ENCODE measurements at places on chromosomes 3 and 15.

- DNase-seq: peak; percentile 70
Measured at GRCh38 chr3:191774485-191774884, 313.5 kb downstream of the PYDC2 start.

DNA sequence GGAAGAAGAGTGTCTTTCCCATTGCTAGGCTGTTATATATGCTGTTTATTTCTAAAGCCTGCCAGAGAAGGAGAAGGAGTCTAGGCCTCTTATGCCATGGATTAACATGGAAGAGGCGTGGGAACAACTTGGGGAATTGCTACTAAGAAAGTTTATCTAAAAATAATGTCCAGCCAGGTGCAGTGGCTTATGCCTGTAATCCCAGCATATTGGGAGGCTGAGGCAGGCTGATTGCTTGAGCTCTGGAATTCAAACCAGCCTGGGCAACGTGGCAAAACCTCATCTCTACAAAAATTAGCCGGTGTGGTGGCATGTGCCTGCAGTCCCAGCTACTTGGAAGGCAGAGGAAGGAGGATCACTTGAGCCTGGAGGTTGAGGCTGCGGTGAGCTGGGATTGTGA is 51.7 kb upstream of the ARPP19 start:
- DNase-seq: no peak

DNA sequence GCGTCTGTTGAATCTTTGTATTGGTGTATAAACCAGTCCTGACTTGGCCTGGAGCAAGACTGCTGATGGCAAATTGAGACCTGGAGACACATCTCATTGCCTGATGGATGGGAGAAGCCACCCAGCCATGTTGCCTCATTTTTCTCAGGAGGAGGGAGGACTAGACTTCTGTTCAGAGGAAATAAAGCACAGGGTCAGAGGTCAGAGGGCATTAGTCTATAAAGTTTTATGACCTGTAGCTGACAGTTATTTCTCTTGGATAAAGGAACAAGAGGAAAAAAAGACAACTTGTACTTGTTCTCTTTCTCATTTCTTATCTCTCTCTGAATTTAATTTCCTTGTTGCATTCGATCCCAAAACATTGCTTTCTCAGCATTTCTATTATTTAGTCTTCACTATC is 775.9 kb downstream of the SQOR start:
- DNase-seq: no peak

DNA sequence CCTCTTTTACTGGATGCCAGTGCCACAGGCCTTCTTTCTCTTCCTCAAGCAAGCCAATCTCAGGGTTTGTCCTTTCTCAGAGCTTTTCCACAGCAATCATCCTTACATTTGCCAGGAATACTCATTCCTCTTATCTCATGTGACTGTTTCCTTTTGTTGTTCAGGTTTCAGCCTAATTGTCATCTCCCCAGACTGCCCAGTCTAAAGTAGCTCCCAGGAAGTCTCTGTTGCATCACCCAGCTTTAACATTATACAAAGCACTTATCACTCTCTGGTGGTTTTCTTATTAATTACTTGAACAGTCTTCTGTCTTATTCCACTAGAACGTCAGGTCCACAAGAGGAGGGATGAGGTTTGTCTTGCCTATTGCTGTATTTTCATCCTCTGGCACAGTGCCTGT is 65.8 kb downstream of the CADPS start:
- DNase-seq: no peak

DNA sequence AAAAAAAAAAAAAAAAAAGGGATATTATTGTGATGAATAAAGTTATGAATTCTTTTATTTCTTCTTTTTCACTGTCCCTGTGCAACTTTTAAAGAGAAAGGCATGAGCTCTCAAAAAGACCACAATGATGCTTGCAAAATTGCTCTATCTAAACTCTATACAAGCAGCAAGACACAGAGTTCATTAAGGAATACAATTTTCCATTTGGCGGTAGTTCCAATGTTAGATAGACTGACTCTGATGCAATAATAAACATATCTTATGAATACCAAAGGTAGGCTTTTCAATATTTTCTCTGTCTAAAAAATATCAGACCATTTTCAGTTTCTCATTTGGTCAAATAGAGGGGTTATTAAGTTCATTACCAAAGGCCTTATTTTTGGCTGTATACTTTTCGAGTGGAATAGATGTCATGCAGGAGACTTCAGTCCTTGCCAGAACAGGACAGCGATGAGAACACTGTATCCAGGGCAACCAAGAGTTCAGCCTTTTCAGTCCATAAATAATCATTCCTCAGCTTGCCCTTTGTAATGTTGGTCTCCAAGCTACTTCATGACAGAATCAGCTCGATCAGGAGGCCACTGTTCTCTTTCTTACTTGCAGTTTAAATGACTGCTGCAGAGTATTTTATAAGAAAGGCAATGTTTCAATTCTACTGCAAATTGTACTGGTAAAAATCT is 162.9 kb upstream of the FAM3D start:
- peak; percentile 2 for DNase-seq

- DNase-seq: peak; percentile 69
Measured at GRCh38 chr3:185724761-185725160, 100.1 kb downstream of the IGF2BP2 start.

DNA sequence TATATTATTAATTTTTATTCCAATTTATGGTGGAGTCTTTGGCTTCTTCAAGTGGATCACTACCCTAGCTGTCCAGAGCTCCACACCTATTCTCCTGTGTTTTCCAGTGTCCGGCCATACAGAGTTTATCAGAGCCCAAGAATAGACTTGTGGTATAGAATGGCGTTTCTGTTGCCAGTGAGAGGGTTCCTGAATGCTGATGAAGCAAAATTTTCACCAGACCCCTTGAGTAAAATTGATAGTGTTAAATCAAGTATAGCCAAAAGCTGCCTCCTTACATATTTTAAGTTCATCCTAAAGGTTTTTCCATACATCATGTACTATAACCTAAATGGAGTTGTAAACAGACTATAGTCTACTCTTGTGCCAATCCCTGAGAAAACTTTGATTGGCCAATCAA is 171.5 kb upstream of the CHL1 start:
- DNase-seq: no peak

GRCh38 chr3:52001443-52001974 is 5.8 kb upstream of the RPL29 start:
- peak; percentile 38 for DNase-seq

DNA sequence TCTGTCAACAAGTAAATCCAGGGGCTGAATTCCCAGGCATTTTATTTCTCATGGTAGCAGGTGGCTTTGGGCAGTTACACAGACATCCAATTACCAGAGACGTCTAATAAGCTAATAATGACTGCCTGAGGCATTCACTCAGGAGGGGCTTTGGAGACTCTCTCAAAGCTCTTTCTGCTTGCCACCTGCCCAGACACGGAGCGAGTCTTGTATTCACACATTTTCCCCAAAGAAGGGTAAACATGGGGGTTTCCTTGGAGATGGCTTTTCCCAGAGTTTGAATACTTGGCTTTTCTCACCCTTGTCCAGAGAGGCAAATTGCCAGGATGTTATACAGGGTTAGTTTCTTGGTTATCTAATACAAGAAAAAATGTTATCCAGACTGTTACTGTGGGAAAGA is 132.6 kb downstream of the DIPK2A start:
- no peak for DNase-seq

DNA sequence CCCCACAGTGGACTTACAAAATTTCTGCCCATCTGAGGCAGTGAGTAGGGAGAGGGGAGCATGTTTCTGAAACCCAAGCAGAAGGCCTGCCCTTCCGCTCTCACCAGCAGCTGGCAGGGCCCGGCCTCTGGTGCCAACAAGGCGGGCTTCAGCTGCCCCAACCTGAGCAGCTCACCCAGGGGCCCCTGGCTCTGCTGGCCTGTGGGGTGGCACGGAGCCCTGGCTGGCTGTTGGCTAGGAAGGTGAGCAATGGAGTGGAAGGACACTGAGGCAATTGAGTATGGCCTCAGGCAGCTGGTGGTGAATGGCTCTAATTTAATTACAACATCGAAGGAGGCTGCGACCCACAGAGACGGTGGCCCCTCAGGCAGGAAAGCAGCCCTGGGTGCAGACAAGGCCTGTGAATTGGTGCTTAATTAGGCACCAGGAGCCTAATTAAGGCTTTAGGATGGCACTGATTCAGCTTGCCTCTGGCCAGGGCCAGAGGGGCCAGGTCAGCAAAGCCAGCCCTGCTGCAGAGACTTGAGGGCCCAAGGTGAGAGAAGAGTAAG is 60.9 kb downstream of the ST8SIA2 start:
- no peak for DNase-seq

All from iris pigment epithelial cell (primary cell).